Upper lobe of right lung (tissue), 1 donor: ENCODE measurements at places on chromosomes 11 and 22. TPM values are rescaled to one million over a fixed set of nuclear protein-coding genes. Genes with fewer than 3 reads are reported as not detected.

DNA sequence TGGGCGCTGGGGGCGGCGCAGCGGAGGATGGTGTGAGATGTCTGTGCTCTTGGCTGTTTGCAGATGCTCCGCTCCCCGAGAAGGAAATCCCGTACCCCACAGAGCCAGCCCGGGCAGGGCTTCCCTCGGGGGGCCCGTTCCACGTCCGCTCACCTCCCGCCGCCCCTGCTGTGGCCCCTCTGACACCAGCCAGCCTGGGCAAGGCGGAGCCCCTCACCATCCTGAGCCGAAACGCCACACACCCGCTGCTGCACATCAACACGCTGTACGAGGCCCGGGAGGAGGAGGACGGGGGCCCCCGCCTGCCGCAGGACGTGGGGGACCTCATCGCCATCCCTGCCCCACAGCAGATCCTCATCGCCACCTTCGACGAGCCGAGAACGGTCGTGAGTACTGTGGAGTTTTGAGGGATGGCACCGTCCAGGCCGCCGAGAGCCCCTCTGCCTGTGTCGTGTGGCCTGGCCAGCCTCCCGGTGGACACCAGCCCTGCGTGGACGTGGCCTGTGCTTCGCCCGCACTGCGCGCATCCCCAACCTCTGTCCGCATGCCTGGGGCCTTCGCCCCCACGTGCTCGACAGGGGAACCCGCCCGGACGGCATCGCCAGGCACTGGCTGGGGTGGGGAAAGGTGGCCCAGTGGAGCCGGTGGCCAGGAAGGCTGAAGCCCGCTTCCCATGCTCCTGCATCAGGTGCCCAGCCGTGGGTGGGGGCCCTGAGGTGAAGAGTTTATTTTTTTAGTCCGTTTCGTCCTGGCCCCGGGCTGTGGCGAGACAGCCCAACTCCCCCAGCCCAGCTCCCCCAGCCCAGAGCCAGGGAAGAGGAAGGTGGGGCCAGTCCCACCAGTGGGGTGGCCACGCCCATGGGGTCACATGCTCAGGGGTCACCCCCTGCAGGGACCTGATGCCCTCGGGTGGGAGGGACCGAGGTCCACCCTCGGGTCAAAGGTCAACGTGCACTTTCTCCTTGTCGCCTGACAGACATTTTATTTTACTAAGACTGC lies 6.5 kb upstream of the TRABD start:
- no peaks in the 10 kb centered on the region for H3K36me3 ChIP-seq
- H3K4me1 ChIP-seq = peaks cover 9% of the 10 kb centered on the region
- H3K4me3 ChIP-seq = no peak overlapping the region
- DNase-seq = no peak
- H3K27ac ChIP-seq = no peak overlapping the region
- H3K27me3 ChIP-seq = no peaks in the 10 kb centered on the region

ABCC8 gene
- 4.7 TPM for total RNA-seq

DNA sequence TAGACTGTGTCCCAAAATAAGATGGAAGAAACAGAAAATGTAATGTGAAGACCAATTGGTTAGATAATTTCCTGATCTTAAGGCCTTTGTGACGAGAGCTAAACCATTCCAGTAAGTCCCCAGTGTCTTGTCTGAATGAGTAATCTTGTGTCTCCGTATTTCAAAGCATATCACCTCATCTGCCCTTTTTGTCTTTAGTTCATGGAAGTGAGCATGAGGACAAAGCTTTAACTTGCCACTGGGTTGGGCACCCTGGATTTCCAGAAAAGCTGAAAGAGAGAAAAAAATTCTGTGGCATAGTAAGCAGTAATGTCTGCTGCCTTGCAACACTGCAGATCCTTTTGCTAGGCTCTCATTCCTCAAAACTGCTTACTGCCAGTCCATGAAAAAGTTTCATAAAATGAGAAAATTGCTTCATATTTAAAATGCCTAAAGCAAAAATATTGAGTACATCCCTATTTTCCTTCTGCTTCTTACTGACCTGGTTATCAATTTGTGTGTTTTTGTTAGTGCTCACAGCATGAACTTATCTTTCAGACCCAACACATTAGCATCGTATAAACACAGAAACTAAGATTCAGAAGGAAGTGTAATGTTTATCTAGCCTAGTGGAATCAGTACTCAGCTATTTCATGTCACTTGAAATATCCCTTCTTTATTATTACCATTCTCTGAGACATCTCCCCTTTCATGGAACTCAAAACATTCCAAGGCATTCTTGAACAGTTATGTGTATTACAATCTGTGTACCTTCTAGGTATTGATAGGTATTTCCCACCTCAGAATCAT lies 5.3 kb downstream of the CASP12 start:
- H3K4me1 ChIP-seq = no peaks in the 10 kb centered on the region
- no peaks in the 10 kb centered on the region for H3K36me3 ChIP-seq
- no peak overlapping the region for H3K27ac ChIP-seq
- no peak for DNase-seq

DNA sequence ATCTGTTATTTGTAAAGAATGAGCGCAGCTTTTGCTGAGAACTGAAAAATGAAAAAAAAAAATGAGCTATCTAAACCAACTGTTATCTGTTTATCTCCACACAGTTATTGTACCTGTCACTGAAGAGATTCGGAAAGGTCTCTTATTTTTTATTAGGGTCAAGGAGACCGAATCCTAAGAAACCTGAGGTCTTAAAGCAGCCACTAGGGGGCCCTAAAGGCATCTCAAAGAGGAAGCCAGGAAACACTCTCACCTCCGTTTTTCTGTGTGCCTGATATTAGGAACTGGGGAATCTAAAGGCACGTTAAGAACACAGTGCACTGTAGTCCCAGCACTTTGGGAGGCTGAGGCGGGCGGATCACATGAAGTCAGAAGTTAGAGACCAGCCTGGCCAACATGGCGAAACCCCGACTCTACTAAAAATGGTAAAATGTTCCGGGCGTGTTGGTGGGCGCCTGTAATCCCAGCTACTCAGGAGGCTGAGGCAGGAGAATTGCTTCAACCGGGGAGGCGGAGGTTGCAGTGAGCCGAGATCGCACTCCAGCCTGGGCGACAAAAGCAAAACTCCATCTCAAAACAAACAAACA lies 3.5 kb upstream of the LARGE1 start:
- no peaks in the 10 kb centered on the region for H3K36me3 ChIP-seq
- H3K4me1 ChIP-seq = no peaks in the 10 kb centered on the region
- no peak overlapping the region for H3K4me3 ChIP-seq
- no peak for DNase-seq

POLDIP3 gene
- total RNA-seq = 66.9 TPM

FOLR3 gene
- 29.0 TPM for total RNA-seq

DNA sequence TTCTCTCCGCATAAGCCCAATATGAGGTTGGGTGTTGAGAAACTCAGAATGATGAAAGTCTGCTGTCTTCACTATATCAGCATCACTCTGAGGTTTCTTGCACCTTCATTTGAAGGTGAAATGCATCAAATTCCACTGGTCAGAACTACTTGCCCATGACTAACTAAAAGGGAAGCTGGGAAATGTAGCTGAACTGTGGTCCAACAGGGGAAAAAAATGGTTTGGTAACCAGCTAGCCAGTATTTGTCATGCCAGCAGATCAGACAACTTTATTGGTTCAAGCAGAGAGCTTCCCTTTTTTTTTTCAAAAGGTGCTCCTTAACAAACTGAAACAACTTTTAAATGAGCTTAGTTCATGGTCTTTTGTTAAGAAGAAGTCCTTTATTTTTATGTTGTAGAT lies 14.2 kb upstream of the PIK3C2A start:
- H3K27me3 ChIP-seq = no peaks in the 10 kb centered on the region

C11orf52 gene
- 9.8 TPM for total RNA-seq

OR6A2 gene
- total RNA-seq = not detected

FUT4 gene
- 6.0 TPM for total RNA-seq

C11orf86 gene
- not detected for total RNA-seq

DNA sequence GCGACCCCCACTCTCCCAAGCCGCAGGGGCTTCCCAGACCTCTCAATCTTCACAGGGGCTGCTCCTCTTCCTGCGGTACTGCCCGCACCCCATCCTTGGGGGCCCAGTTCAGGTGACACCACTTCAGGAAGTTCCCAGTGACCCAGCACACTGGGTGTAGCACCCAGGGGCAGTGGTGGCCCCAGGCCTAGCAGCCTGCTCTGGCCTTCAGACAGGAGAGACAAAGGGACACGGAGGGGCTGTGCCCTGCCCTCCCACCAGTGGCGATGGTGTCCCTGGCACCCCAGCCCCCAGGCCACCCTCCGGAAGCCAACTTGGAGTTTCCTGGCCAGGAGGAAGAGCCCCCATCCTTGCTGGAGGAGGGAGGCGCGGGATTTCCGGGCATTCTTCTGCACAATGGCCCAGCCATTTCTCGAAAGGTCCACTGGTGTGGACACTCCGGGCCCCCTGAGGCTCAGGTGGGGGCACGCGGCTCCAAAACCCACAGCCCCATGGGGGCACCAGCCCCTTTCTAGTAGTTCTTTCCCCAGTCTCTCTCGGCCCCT lies 978 bp upstream of the CLDN5 start:
- peaks cover 4% of the 10 kb centered on the region for H3K36me3 ChIP-seq
- DNase-seq = no peak
- H3K27me3 ChIP-seq = peaks cover 49% of the 10 kb centered on the region
- H3K4me1 ChIP-seq = peaks cover 5% of the 10 kb centered on the region

DNA sequence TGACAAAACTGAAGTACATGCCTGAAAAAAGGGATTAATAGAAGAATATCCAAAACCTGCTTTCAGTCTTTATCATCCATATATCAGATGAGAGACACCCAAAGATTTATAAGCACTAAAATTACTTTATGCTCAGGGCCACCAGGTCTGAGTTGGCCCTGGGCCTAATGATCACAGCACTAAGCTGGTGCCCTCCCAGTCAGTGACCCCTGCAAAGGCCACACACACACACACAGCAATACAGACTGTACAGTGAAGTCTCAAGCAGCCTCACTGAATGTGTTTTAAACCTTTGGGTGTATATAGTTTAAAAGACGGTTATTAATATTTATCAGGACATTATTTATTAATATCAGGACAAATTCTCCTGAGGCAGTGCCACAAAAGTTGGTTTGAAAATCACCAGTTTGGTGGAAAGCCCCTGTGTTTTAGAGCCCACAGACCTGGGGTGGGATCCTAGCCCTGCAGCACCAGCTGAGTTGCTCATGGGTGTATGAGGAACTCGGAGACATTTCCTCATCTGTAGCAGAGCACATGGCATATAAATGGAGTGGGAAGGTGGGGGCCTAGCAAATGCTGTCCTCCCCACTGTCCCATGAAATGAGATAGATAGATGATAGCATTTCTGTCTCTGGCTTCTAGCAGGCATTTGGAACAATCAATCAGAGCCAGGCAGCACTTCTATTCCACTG lies 48.4 kb upstream of the HORMAD2 start:
- H3K36me3 ChIP-seq = peaks cover 16% of the 10 kb centered on the region
- no peak for DNase-seq
- H3K27ac ChIP-seq = no peak overlapping the region
- no peak overlapping the region for H3K4me3 ChIP-seq
- no peaks in the 10 kb centered on the region for H3K27me3 ChIP-seq
- H3K4me1 ChIP-seq = peaks cover 4% of the 10 kb centered on the region

DNA sequence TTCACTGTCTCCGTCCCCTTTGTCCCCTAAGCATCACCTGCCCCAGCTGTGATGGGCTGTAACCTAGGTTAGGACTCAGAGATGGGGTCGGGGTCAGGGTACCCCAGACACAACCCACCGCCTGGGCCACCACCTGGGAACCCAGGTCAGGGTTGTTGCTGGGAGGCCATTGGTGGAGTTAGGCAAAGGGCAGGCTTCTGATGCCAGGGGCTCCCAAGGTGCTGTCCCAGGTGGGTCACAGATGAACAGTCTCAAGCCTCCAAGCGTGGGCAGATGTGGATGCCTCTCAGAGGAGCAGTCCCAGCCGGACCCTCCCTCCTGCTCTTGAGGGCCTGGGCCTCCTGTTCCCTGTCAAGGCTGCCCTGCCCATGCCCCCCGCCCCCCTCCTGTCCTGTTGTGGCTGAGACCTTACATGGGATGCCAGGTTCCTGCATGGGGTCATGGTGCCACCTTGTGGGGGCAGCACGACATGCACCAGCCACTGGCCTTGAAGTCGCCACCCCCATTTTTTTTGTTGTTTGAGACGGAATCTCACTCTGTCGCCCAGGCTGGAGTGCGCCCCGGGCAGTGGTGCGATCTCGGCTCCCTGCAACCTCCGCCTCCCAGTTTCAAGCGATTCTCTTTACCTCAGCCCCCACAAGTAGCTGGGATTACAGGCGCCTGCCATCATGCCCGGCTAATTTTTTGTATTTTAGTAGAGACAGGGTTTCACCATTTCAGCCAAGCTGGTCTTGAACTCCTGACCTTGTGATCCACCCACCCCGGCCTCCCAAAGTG lies 12.1 kb downstream of the GATD1 start:
- H3K27ac ChIP-seq = no peak overlapping the region
- H3K4me1 ChIP-seq = no peaks in the 10 kb centered on the region
- H3K36me3 ChIP-seq = peaks cover 69% of the 10 kb centered on the region
- DNase-seq = no peak
- H3K27me3 ChIP-seq = no peaks in the 10 kb centered on the region
- H3K4me3 ChIP-seq = no peak overlapping the region

GRCh38 chr22:46007003-46007847 lies 30.3 kb upstream of the WNT7B start:
- H3K27me3 ChIP-seq = no peaks in the 10 kb centered on the region
- H3K27ac ChIP-seq = peak overlapping the region; percentile 94
- DNase-seq = peak; percentile 88
- H3K4me3 ChIP-seq = peak overlapping the region; percentile 21
- peaks cover 44% of the 10 kb centered on the region for H3K4me1 ChIP-seq
- no peaks in the 10 kb centered on the region for H3K36me3 ChIP-seq

GRCh38 chr11:5303626-5304025 lies 1.9 kb upstream of the OR51B4 start:
- DNase-seq = no peak
- H3K4me3 ChIP-seq = no peak overlapping the region
- no peaks in the 10 kb centered on the region for H3K4me1 ChIP-seq
- H3K36me3 ChIP-seq = no peaks in the 10 kb centered on the region
- no peaks in the 10 kb centered on the region for H3K27me3 ChIP-seq

DMC1 gene
- not detected for total RNA-seq

DNA sequence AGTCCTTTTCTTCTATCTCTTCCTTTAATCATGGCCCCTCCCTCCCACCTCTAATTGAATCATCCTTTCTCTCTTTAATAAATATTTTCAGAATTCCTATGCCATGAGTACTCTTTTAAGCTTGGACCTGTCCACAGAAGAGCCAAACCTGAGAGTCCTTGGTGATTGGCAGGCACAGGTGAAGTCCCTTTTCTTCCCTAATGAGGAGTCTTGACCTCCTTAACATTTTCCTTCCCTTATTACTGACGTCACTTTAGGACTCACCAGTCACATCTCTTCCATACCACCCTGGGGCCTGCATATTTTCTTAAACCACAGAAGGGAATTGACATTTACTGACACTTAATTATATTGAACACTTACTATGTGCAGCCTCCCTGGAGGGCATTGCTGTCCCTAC lies 41.0 kb upstream of the RASSF10 start:
- no peak for DNase-seq
- H3K36me3 ChIP-seq = no peaks in the 10 kb centered on the region
- no peaks in the 10 kb centered on the region for H3K4me1 ChIP-seq
- H3K27me3 ChIP-seq = no peaks in the 10 kb centered on the region
- no peak overlapping the region for H3K27ac ChIP-seq
- H3K4me3 ChIP-seq = no peak overlapping the region

MRGPRX3 gene
- total RNA-seq = not detected

TRIM3 gene
- total RNA-seq = 22.0 TPM
